ENCODE measurements at places on chromosomes 5 and 9.

DNA sequence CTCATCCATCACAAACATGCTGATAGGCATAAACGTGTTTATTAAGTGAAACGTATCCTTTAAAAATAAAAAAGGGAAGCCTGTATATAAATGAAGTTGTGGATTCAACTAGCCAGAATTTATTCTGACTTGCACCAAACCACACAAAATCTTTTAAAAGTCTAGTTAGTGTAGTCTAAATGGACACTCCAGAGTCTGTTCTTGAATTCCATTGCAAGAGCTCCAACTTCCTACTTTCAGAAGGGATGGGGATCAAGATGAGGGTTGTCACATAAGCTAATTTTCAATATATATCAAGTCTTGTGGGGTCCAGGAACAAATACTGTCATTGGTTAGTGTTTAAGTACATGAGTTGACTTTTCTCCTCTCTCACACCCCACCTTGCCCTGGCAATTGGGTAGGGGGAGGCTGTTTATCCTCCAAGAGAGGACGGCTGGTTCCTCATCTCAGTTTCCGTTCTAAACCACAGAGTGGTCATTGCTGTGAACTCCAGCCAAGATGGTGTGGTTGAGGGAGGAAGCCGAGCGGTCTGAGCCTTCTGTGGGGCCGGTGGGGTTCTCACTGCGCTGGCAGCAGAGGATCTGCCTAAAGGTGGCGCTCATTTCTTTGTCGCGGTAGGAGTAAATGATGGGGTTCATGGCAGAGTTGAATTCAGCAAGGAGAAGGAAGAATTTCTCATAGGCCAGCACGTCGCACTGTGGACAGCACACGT lies 163.2 kb downstream of the LPAR1 start:
- DNase-seq, result no peak

DNA sequence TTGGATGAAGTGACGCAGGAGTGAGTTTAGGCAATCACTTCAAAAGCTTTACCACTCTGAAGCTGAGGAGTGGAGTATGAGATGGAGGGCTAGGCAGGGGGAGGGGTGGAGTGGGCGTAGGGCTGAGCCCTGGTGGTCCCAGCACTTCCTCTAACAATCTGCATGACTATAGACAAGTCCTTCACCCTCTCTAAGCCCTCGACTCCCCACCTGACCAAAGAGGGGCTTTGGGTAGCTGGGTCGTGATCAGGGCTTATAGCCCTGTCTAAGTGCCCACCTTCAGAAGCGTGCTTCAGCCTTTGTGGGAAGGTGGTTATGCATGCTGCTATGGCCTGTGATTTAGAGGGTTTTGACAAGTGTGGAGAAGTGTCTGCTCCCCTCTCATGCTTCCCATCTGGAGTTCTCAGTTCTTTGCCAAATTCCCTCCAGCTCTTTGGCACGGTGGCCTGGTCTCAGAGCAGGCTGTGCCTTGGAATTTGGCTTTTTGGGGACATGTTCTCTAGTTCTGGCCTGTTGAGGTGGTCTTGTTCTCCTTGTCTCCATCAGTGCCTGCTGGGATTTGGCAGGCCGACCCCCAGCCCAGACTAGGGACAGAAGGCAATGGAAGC lies 53.0 kb downstream of the ACTBL2 start:
- no peak for DNase-seq

GRCh38 chr9:16417161-16417560 lies 453.3 kb downstream of the BNC2 start:
- DNase-seq, result peak; percentile 45

- no peak for DNase-seq
Observed at GRCh38 chr5:14614490-14614889, 32.9 kb downstream of the OTULINL start.

DNA sequence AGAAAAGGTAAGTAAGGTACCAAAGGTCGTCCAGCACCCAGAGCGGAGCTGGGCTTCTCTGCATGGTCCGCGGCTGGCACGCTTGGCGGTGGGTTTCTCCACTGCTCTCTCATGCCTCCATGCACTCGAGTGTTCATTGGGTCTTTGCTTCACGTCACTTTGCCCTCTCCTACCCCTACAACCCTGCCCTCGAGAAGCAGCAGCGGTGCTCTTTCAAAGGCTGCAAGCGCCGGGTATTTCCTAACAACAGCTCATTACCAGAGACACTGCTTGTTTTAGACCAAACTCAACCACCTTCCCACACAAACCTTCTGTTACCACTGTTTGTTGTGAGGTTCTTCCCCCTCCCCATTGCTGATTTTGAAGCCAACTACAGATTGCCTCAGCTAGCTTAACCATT lies 21.5 kb upstream of the ZBTB34 start:
- DNase-seq, result no peak

- DNase-seq, result no peak
Observed at GRCh38 chr9:114743446-114743845, 61.5 kb upstream of the TEX48 start.

- no peak for DNase-seq
Observed at GRCh38 chr9:83622433-83622938, 457 bp upstream of the IDNK start.

DNA sequence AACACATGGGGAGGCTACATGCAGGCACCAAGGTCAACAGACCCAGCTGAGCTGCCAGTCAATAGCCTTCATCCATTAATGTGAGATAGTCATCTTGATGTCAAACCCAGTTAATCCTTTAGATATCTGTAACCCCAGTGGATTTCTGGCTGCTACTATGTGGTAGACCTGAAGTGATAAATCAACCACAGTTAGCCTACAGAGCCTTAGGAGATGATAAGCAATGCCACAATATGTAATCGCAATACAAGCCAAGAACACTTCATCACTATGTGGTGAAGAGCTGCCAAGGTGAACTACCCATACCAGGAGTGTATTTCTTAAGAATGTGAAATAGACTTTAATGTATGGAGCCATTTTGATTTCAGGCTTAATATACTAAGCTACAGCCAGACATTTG lies 1175.5 kb downstream of the DTWD2 start:
- DNase-seq, result no peak

GRCh38 chr9:127528422-127529251 lies 77.3 kb downstream of the LRSAM1 start:
- no peak for DNase-seq

DNA sequence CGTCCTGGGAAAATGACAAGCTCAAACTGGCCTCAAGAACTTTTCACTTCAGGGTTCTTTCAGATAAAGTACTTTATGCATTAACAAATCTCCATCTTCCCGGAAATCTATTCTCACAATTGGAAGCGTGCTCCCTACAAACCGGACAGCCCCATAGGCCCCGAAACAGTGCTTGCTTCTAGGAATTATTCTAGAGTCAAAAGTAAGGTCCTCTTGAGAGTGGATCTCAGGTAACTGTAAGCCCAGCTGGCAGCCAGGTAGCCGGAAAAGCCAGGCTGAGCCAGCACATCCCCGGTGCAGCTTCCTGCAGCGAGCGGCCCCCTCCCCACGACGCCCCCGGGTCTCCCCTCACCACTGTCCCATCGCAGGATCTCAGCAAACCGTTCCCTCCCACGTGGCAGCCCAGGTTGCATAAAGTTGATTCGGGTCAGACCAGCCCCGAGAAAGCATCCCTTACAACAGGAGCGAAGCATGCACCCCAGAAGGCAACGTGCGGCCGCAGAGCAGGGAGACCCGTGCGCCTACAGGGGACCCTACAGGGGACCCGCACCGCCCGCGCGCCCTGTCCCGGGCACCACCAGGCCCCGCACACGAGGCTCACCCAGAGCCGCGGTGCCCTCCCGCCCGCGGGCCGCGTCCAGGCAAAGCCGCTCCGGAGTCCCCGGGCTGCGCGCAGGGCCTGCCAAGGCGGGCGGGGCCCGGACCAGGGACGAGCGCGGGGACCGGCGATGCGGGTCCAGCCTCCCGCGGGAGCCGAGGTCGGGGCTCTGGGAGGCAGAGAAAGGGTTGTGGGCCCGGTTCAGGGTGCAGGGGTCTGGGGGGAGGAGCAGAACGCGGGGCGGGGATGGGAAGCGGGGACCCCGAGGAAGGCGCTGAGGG lies 920 bp downstream of the LPCAT1 start:
- no peak for DNase-seq

DNA sequence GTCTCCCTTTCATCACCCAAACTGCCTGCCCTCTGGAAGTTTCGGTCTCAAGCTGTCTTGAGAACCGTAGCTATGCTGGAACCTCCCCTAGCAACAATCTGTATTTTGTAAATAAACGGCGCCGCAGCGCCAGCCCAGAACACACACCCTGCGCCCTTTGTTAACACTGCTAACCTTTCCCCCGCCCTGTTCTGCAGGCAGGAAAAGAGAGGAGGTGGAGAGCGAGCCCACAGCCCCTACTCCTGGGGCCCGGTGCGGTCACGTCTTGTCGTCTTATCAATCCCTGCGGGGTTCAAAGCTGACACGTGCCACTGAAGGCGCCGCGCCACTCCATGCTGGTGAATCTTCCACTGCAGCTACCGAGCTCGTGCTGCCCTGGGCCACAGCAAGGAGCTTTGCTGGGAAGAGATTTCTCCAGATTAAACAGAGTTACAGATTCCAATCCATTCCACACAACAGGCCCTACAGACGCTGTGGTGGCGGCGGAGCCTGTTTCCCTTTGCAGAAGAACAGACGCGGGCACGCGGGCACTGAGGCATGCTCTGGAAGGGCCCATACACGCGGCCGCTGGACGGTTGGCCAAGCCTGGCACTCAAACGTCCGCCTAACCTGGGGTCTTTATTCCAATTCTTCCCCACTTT lies 25.3 kb downstream of the ZDHHC11B start:
- DNase-seq, result peak; percentile 11

DNA sequence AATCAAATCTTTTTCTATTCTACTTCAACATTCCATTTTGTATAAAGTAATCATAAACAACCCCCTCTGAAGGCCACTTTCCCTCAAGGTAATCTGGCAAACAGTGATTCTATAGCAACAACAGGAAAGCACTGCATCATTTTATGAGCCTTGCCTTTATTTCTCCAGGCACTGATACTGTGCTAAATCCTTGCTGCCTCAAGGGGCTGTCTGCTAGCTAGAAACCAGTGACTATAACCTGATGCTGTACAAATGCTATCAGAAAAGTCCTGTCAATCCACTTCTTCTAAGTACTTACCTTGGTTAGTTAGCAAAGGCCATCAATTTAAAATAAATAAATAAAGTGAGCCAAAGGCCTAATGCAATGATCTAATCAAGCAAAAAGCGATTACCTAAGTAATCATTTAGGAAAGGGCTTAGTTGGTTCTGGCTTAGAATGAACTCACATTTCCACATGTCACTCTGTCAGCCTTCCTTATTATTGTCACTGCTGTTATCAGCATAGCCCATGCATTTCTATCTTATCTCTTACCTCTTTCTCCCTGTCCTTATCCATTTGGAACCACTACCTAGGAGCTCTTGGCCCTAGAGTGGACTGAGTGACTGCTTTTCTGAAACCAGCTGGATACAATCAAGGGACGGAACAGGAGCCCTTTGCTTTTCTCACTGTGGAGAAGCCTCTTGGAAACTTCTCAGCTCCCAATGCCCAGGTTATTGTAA lies 246.1 kb upstream of the MEF2C start:
- DNase-seq, result no peak

DNA sequence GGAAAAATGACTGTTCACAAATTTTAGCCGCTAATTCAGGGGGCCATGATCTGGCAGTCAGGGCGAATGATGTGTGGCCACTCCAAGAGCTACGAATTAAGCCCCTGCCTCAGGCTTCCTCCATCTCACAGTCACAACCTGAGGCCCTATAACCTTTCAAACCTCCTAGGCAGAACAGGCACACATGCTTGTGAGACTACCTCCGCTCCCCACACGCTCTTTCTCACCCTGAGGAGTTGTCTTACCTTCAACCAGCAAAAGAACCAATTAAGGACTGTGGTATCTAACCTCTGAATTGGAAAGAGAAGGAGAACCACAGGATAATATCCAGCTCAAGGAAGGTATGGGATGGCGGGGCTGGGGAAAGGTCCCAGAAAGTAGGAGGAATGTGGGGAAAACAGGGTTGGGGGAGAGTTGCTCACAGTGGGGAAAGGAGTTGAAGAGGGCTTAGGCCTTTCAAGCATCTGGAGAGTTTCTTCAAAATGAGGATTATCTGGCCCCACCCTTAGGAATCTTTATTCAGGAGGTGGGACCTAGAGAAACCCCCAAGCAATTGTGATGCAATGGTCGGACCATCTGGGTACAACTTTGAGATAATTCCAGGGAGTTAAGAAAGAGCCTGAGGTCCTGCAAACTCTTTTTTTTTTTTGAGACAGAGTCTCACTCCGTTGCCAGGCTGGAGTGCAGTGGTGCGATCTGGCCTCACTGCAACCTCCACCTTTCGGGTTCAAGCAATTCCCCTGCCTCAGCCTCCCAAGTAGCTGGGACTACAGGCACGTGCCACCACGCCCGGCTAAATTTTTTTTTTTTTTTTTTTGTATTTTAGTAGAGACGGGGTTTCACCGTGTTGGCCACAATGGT lies 5.5 kb downstream of the PCDH1 start:
- DNase-seq, result no peak

- DNase-seq, result no peak
Observed at GRCh38 chr5:129899454-129899853, 4.8 kb upstream of the CHSY3 start.

DNA sequence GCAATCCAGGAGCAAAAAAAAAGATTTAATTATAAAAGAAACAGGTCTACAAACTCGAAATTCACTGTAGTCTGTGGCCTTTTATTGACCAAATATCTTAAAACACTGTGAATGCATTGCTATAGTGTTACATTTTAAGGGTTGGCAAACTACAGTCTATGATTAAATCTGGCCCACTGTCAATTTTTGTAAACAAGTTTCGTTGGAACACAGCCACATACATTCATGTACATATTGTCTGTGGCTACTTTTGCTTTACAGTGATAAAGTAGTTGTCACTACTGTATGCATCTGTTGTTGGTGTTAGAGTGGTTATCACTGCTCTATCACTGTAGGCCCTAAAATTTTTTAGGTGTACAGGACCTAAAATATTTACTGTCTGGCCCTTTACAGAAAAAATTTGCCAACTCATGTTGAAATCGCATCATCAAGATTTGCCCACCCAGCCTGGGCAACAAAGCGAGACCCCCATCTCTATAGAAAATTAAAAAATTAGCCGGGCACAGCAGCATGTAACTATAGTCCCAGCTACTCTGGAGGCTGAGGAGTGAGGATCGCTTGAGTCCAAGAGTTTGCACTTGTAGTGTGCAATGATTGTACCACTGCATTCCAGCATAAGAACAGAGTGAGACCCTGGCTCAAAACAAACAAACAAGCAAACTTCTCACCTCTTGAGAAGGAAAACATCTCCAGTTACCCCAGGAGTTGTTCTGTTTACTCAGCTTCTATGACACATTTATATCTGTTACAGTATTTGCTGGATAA lies 89.0 kb downstream of the ERBIN start:
- no peak for DNase-seq

DNA sequence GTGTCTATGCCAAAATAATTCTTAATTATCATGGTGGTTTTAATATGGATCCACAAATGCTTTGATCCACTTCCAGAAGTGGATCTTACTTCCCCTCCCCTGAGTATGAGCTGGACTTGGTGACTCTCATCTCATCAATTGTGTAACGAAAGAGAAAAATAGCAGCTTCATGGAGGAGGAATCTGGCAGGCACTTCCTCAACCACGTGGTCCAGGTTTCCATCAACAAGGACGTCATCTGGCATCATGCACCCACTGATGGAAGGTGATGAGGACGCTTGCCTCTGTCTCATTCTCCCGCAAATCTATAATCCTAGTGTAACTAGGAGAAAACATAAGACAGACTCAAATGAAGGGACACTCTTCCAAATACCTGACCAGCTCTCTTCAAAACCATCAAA lies 54.6 kb upstream of the S1PR3 start:
- DNase-seq, result no peak

All from foreskin melanocyte (primary cell).